ENCODE measurements at places on chromosomes 3 and 15.
A peak's percentile ranks its signal among the peaks of the same experiment; 100 is the strongest.

GRCh38 chr15:71083349-71083748, 31.9 kb upstream of the THSD4 start:
- DNase-seq = peak; percentile 52

DNA sequence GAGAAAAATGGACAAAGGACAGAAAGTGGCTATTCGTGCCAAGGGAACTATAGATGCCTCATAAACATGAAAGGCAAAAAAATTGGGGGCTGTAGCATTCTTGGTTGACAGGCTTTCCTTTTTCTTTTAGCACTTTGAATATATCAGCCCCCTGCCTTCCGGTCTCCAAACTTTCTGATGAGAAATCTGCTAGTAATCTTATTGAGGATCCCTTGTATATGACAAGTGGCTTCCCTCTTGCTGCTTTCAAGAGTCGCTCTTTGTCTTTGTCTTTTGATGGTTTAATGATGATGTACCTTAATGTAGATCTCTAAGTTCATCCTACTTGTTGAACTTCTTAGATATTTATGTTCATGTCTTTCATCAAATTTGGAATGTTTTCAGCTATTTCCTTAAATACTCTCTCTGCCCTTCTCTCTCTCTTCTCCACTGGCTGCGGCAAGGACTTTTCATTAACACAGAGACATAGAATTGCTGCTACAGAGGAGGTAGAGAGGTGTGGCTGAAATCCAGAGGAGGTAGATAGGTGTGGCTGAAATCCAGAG, 59.4 kb upstream of the EPHB3 start:
- no peak for DNase-seq

- DNase-seq = no peak
These were observed 175.1 kb downstream of the CD47 start for GRCh38 chr3:107915706-107916105.

GRCh38 chr15:68500363-68501258, 68.6 kb upstream of the ITGA11 start:
- DNase-seq = peak; percentile 73

DNA sequence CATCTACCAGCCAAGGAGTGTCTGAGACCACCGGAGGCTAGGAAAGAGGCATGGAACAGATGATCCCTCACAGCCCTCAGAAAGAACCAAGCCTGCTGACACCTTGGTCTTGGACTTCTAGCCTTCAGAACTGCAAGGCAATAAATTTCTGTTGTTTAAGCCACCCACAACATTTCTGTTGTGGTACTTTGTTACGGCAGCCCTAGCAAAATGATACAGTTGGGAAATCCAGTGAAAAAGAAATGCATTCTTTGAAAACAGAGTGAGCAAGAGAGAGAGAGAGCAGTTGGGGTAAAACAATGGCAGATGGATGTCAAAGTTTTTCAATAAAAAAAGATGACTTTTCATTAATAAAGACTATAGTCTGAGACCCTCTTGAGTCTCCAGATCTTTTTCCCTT, 219.4 kb downstream of the NFKBIZ start:
- DNase-seq = no peak

DNA sequence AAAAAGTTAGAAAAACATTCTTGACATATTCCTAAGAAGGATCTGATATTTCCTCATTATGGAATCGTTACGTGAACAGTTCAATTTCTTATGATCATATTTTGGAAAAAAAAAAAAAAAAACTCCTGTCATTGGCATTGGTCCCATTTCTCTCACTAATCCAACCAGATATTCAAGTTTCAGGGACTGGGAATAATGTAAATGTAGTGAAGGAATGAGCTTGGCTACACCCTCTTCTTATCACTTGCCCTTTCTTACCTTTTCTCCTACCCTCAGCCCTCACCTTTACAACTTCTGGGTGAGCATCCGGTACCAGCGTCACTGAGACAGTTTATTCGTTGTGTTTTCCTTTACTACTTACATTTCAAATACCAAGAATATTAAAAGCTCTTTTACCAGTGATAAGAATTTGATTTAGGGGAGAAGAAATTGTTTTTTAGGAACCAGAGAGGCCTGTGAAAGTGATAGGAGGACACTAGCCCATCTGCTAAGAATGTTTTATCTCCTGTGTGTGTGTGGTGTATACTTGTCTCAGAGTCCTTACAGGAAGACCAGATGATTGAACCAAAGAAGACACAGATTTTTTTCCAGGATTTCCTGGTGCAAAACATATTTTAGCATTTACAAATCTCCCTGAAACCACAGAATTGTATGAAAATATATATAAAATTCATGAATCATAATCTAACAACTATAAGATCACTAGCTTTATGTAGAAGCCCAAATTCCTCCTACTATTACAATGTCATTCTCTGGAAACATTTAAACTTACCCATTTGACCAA, 946.7 kb downstream of the ZPLD1 start:
- DNase-seq = peak; percentile 86

Data from fibroblast of skin of scalp (primary cell).